ENCODE measurements at places on chromosomes 13 and 19.

- no peak for DNase-seq
These were observed 56.5 kb downstream of the KCTD12 start for GRCh38 chr13:76829572-76830327.

DNA sequence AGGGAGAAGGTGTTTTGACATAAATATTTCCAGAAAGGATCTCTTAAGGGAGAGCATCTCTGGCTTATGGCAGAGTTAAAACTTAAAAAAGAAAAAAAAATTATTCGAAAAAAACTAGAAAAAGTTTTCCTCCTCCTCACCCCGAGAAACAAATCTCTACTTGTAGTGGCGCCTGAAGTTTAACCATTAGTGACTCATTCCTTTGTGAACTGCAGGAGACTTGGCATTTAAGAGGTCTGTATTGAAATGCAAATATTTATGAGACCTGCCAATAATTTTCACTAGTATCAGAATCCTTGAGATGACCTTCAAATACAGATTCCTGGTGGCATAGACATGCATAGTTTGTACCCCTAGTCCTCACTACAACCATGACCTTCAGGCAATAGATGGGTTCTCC, 64.9 kb upstream of the MED4 start:
- no peak for DNase-seq

DNA sequence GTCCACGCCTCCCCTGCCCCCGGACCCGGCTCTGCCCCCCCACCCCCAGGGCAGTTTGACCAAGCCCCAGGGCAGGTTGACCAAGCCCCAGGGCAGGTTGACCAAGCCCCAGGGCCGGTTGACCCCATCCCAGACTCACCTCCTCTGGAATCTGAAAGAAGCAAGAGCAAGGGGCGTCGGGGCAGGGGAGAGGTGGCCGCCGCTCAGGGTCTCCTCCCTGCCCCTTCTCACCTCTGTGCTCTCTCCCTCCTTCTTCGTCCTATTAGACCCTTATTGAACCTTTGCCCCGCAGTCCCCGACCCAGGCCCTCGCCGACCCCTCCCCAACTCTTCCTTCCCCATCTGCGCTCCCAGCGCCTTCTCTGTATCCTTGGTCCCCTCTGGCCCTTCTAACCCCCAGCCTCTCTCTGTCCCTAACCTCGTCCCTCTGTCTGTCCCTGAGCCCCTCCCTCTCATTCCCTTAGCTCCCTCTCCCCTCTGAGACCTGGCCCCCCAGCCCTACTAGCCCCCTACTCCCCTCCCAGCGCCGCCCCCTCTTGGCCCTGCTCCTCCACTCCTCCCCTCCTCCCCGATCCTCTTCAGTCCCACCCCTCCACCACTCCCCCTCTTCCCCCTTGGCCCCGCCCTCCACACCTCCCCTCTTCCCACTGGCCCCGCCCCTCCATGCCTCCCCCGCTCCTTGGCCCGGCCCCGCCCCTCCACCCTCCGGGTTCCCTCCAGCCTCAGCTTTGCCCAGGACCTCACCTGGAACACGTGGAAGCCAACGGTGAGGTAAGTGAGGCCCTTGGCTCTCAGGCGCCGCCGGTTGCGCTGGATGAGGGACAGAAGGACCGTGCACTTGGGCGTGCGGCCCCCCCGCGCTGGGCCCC, 7.6 kb downstream of the CAPN12 start:
- DNase-seq, result peak; percentile 34

DNA sequence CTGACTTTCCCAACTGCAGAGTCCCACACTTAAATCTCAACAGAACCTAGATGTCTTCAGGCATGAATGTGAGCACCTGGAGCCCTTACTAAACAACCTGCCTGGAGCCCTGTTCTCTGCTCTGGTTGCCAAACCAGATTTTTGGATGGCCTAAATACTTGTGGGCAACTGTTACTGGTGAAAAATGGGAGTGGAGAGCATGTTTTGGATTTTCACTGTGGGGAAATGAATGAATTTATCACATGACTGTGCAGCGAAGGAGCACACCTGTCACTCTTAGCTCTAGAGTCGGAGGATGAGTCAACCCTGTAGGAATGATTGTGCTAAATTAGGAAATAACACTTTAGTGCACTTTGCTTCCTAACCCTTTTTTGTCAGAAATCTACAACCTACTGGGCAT, 30.3 kb downstream of the SHISA2 start:
- no peak for DNase-seq

GRCh38 chr19:55321466-55322137, 3.5 kb downstream of the TMEM150B start:
- DNase-seq, result no peak

DNA sequence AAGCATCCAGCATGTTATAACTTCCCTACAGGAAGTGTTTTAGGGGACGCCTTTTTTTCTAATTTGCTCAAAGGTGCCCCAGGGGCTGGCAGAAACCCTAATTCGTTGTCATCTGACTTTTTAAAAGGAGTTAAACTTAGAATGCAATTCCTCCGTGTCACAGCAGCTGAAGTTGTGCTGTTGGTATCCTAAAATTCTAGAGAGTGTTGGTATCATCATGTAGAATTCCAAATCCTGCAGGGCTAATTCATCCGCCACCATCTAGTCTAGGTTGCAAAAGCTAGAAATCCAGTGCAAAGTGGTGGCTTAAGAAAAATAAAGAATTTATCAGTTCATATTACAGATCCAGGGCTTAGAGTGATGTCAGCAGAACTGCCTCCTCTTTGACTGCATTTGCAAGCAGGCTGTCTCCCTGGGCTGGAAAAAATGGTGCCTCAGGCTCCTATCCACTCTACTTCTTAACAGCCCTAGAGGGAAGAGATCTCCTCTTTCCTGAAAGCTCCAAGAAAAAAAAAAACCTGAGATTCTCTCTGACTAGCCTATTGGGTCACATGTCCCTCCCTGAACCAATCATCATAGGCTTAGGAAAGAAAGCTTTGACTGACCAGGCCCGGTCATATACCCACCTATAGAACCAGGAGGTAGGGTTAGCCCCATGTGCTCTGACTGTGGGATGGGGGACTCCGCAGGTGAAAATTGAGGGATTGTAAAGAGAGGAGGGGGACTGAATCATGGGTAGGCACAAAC, 73.0 kb downstream of the MAP4K1 start:
- DNase-seq, result no peak

GRCh38 chr13:107289540-107289939, 721.6 kb upstream of the ARGLU1 start:
- no peak for DNase-seq

GRCh38 chr19:28235606-28236125, 977.3 kb downstream of the UQCRFS1 start:
- no peak for DNase-seq

- no peak for DNase-seq
These were observed 1.3 kb upstream of the GARIN5A start for GRCh38 chr19:50477751-50478515.

DNA sequence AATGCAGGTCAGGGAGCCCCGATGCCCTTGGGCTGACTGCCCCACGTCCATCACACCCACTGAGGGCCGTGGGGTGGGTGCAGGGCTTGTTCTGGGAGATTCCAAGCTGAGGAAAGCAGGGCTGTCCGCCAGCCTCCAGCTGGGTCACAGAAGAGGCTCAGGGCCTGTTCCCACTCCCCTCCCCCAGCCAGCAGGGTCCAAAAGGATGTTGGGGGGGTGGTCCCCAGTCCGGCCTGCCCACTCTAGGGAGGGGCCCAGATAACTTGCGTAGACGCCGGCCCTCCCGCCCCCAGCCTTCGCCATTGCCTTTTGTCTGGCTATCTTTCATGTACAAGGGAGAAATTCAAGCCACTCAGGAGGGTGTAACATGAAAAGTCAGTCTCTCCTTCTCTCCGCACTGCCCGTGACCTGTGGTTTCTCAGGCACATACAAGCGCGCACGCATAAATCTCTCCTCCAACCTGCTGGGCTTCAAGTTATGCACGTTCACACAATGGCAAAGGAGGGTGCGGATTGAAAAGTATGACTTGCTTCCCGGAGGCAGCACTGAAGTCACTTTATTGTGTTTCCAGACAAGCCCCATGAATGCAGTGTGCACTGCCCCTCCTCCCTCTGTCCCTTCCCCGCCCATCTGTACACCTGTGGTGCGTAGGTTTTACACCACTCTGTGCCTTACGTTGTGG, 20.2 kb downstream of the CARM1 start:
- DNase-seq, result no peak

DNA sequence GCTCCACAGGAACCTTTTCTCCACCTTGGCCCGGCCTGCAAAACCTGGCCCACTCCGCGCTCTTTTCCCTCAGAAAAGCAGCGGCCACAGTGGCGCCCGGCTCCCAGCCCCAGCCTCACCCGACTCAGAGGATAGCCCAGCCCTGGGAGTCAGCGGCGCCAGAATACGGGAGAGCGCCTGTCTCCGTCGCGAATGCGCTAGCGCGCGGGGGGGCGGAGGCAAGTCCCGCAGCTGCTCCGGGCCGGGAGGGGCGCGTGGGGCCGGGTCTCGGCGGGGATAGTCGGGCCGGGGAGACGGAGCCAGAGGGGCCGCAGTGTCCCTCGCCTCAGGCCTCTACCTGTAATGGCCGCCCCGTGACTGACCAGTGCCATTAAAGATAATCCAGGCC, at the start of gene ZFP30:
TSS of gene ZFP30 (minus strand) at position 165 of the 388 bp plus-strand sequence. CDS start 7,643 bp downstream, outside the sequence.
- DNase-seq, result peak; percentile 53

GRCh38 chr19:15672580-15673175, at the start of gene CYP4F12:
Gene CYP4F12 (plus strand): TSS chr19:15673087. CDS start chr19:15673530, 443 bp downstream.
- no peak for DNase-seq

DNA sequence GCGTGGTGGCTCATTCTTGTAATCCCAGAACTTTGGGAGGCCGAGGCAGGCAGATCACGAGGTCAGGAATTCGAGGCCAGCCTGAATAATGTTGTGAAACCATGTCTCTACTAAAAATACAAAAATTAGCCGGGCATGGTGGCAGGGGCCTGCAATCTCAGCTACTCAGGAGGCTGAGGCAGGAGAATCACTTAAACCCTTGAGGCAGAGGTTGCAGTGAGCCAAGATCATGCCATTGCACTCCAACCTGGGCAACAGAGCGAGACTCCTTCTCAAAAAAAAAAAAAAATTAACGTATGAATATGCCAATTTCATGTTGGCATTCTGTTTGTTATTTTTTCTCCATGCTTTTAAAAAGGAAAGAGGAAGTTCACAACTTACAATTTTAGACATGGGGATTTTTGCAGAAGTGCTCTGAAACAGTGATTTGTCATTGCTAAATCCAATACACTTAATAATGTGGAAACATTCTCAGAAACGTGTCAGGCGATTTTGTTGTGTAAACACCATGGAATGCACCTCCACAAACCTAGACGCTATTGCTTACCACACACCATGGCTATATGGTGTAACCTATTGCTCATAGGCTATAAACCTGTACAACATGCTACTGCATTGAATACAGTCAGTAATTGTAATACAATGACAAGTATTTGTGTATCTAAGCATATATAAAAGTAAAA, 115.9 kb upstream of the PCDH20 start:
- no peak for DNase-seq

DNA sequence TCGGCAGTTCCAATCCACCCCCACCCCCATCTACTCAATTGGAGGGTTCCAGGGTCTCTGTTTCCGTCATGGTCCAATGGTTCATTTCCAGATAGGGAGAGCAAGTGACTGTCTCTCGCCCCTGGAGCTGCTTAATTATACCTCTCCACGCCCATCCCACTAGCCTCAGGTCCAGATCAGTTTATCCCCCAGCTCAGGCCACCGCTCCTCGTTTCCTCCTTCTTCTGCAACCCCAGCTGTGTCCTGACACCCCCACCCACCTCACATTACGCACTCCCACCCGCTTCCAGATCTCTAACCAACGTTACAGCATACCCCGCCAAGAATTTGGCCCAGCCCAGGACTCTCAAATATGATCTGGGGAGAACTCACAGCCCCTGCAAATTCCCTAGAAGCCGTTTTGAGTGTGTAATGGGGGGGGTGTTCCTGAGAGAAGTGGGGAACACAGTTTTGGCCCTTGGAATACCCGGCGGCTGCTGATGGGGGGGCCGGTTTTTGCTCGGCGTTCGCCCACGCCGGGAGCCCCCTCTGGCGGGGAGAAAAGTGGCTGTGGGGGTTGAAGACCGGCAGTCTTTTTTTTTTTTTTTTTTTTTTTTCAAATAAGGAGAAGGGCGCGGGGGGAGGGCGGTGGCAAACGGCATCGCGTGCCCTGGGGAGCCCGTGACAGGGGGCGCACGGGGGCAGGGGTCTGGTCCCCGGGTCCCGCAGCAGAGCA, 1.7 kb upstream of the PDE4A start:
- DNase-seq, result no peak

GRCh38 chr13:50098693-50099092, 83.4 kb downstream of the KCNRG start:
- DNase-seq, result no peak

DNA sequence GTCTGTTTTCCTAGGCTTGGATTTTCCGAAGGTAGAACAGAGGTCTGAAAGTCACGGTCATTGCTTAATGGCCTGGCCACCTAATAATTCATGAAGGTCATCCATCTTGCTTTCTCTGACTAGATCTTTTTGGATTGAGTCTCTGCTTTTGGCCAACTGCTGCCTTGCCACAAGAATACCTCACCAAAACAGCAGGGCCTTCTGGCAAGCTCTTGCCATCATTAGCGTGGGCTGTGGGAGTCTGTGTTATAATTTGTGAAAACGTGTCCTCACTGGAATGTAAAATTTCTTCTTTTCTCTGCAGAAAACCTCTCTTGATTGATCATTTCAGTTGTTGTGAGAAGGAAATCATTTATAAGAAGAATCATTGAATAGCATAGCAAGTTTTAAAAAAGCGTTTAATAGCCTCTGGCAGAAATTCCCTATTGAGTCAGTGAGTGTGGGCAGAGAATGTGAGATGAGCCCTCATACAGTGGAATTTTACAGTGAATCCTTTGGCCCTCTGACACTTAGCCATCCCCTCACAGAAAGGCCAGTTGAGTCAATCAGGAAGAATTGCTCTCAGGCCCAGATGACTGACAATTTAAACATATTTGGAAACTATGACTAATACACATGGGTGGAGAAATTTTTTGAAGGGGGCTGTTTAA, 43.2 kb upstream of the ERICH6B start:
- no peak for DNase-seq

Measured in stimulated activated CD4-positive, alpha-beta T cell treated with anti-CD3 and anti-CD28 coated beads, Interleukin-1b, Interleukin-23, amount 100 ng/mL, for 1 hour (primary cell).